HT1080 (cell line): ENCODE measurements at places on chromosomes 7 and 10.
A peak's percentile ranks its signal among the peaks of the same experiment; 100 is the strongest.

GRCh38 chr10:70874061-70874460 lies 14.3 kb downstream of the PCBD1 start:
- DNase-seq: no peak

- no peak for DNase-seq
Observed at GRCh38 chr7:158111906-158112570, 475.6 kb downstream of the PTPRN2 start.

DNA sequence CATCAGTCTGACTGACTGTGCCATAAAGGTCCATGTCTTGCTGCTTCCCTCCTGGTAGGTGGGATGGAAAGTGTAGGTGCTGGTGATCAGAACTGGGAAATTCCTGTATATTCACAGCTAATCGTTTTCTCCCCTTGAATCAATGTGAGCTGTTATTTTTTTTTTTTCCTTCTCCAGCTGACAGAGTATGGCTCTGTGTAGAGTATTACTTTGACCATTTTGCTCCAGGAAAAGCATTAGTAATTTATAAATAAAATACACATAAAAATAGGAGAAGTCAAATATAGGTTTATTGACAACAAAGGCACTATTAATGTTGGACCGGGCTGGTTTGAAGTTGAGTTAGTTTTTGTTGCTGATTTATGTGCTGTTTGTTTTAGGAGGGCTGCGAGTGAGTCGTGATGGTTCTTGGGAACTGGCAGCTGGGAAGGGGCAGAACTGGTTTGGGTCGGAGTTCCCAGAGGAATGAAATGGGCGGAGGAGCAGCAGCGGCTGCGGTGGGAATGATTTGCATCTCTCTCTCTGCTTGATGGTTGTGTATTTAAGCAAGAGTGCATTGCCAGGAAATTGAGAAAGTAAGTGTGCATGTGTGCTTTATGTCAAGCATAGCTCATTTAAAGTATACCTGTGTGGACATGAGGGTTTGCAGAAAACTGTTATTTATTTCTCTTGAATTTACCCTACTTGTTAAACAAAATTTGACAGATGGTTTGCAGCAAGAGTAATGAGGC lies 80.9 kb downstream of the LRMDA start:
- DNase-seq: no peak

GRCh38 chr7:598899-599298 lies 79.3 kb upstream of the PDGFA start:
- DNase-seq: no peak

DNA sequence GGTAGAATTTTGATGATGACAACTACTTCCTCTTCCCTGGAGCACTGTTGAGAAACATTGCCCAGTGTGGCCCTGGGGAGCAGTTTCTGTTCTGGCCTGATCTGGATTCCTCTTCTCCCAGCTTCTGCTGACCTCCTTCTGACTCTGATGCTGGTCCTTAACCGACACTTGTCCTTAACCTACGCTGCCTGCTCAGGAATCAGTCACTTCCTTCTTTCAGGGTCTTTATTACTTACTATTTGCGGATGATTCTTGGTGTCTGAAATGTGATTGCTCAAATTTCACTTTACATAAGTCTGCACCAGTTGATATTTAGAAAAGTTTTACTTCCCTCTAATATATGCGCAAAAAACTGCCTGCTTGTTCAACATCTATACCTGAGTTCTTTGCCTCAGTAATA lies 164.1 kb downstream of the PTEN start:
- no peak for DNase-seq

- DNase-seq: no peak
Observed at GRCh38 chr7:116686033-116686432, 14.0 kb downstream of the MET start.

- DNase-seq: peak; percentile 26
Observed at GRCh38 chr10:62047960-62048383, 146.5 kb downstream of the ARID5B start.

DNA sequence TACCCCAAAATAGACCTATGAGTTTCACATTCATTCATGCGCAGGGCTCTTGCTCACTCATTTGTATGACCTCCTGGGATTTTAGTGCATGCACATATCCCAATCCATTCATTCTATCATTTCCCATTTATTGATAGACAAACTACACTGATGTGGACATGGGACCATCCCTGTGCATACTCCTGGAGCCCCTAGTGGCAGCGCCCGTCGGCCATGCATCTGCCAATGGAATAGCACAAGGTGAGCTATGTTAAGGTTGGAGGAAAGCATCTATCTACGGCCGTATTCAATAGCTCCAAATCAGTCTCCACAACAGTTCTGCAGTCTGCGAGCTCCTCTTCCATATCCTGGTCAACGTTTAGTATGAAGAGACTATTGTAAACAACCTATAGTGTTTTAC lies 31.7 kb upstream of the FIGNL1 start:
- no peak for DNase-seq

DNA sequence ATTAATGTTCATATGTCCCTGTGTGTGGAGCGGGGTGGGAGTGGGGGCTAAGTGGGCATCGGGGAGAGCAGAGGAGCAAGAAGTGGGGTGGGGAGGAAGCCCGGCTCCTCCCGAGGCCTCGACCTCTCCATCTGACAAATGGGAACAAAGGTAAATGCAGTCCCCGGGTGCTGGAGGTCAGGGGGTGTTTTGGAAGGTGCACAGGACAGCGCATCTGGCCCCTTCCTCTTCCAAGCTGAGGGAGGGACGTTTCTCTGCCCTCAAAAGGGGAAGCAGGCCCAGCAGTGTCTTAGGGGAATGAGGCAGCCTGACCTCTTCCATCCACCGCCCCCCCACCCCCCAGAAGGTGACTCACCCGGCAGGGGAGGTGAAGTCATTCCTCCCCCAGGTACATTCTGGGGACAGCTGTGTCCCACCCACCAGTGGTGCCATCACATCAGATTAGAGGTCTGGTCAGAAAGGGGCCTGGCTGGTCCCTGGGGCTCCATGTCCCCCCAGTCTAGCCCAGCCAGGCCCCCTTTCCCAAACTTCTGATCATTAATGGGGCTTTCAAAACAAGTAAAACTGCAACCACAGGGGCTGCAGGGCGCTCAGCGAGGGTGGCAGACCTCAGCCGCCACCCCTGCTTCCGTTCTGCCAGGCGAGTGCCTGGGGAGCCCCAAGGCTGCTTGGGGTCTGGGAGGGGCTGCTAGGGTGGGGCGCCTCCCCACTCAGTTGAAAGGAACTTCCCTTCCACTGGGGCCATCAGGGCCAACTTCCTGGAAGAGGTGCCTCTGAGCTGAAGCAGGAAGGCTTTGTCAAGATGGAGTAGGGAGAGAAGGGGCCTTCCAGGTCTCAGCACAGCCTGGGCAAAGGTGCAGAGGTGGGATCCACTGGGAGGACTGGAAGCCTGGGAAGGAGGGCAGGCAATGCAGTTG lies 10.8 kb downstream of the LFNG start:
- peak; percentile 61 for DNase-seq

DNA sequence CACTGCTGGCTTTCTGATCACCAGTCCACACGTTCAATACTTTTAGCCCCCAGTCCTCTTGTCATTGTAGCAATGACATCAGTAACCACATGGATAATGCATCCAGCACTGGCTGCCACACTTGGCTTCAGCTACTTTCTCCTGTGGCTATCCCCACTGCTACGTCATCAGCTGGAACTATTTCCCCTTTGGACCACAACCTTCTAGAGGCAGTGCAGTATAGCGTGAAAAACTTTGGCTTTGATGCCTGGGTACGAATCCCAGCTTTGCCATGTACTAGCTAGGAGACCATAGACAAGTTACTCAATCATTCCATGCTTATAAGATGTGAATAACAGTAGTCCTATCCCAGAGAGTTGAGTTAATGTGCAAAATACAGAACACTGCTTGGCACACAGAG lies 63.2 kb downstream of the CCDC3 start:
- DNase-seq: no peak

DNA sequence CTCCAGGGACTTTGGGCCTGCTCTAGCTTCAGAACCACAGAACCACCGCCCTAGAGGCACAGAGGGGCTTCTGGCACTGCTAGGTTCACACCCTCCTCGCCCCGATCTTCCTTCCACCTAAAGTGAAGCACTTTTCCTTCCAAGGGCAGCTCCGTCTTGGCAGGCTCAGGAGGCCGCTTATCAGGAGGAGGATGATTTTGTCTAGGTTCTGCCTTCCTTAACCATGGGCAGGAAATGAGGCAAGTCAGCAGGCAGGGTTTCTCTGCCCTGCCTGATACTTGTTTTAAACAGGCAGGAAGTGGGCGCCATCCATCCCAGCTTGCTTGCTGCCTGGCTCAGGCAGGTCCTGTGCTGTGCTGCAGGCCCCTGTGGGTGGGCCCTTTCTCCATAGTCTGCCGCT lies 8.3 kb upstream of the ATP6V0E2 start:
- peak; percentile 61 for DNase-seq

GRCh38 chr10:84184517-84184916 lies 9.8 kb upstream of the CDHR1 start:
- DNase-seq: no peak

DNA sequence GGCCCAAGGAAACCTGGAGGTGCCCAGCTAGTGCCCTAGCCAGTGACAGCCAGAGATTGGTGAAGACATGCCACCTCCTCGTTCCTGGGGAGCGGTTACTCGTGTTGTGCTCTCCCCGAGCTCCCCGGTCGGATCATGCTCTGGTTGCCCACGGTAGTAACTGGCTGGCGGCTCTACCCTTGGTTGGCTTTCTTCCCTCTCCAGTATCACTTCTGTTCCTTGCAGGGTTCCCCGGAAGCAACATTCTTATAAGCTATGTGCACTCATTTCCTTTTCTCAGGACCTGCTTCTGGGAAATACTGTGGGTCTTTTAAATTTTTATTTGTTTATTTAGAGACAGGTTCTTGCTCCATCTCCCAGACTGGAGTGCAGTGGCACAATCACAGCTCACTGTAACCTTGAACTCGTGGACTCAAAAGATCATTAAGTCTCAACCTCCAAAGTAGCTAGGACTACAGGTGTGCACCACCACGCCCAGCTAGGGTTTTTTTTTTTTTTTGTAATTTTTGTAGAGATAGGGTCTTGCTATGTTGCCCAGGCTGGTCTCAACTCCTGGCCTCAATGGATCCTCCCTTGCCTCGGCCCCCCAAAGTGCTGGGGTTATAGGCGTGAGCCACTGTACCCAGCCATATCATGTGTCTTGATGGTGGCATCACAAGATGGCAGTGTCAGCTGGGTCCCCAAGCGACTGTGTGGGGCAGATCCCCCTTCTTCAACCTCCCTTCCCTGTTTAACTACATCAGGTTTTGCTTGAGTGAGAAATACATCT lies 6.9 kb upstream of the CALHM1 start:
- DNase-seq: no peak

DNA sequence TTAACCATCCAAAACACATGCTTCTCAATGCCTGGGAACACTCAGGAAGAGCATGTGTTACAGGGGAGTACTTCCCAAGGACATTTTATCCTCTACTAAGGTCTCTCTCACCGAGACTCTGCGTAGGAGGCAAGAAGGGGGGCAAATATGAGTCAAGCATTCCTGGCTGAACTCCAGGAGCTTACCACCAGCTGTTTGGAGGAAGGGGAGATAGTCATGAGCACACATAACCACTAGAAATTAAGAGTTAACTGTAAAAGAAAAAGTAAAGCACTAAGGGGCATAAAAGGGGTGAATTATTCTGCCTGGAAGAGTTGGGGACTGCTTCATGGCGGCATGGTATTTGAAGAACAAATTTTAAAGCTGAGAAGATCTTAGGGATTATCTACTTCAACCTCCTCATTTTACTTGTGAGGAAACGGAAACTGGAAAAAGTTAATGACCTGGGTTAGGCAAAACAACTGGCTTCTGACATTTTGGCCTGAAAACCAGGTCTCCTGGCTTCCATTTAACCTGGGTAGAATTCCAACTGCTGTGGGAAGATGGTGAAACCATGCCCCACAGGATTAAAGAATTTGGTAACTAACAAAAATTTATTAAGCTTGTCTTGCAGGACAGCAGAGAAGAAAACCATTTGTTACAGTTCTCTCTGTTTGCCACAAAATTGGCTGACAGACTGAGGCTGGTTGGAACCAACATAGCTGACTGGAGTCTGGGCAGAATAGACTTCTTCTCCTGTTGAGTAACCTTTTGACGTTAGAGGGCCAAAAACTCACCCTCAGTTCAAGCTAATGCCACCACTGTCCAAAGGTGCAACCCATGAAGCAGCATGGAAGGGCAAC lies 85.5 kb downstream of the SLC25A13 start:
- peak; percentile 93 for DNase-seq

- peak; percentile 85 for DNase-seq
Observed at GRCh38 chr10:80078448-80079311, at the start of gene TMEM254. Gene TMEM254 (plus strand): TSS chr10:80078665. CDS start chr10:80078700, 35 bp downstream.

- no peak for DNase-seq
Observed at GRCh38 chr10:34880817-34881216, 65.7 kb upstream of the PARD3 start.

GRCh38 chr10:29795850-29796249 lies 161.1 kb upstream of the SVIL start:
- DNase-seq: peak; percentile 17

- no peak for DNase-seq
Observed at GRCh38 chr10:23804125-23804524, 365.2 kb downstream of the OTUD1 start.

DNA sequence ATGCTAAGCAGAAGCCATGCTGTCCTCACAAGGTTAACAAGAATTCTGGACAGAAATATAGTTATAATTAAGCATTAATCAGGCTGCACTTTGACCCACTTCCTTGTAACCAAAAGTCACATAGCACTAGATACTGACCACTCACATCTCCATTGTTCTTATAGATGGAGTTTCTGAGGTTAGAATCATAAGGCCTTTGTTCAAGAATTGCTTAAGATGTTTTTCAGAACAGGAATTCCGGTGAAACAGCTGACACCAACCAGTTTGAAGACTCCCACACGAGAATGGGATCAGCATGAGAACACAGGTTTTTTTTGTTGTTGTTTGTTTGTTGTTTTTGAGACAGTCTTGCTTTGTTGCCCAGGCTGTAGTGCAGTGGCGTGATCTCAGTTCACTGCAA lies 488.3 kb upstream of the NRP1 start:
- no peak for DNase-seq

DNA sequence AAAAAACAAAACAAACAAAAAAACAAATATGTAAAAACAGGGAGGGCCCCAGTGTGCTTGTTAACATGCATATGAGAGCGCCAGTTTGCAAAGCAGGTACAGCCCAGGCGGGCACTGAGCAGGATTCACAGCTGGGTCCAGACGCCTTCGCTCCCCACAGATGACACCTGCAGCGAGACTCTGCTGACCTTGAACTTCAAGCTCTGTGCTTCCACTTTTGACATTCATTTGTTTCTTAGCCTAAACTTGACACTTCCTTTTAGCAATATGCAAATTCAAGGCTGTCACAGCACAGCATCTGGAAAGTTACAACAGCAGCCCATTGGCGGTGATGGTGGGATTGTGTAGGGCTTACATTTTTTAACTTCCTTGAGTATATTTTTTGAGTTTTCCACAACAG lies 88.8 kb upstream of the TNS3 start:
- DNase-seq: no peak
